Activated CD8-positive, alpha-beta memory T cell treated with anti-CD3 and anti-CD28 coated beads for 1 hour (primary cell): ENCODE measurements at places on chromosomes 12 and 14.

- no peak for DNase-seq
These were observed 213.3 kb upstream of the PWP1 start for GRCh38 chr12:107472308-107472707.

GRCh38 chr12:9742661-9743060, 9.8 kb upstream of the CLECL1 start:
- DNase-seq, result no peak

GRCh38 chr14:100281286-100282082, 24.8 kb downstream of the SLC25A29 start:
- DNase-seq, result no peak

- no peak for DNase-seq
These were observed 87.7 kb downstream of the KCNH5 start for GRCh38 chr14:62957562-62957961.

DNA sequence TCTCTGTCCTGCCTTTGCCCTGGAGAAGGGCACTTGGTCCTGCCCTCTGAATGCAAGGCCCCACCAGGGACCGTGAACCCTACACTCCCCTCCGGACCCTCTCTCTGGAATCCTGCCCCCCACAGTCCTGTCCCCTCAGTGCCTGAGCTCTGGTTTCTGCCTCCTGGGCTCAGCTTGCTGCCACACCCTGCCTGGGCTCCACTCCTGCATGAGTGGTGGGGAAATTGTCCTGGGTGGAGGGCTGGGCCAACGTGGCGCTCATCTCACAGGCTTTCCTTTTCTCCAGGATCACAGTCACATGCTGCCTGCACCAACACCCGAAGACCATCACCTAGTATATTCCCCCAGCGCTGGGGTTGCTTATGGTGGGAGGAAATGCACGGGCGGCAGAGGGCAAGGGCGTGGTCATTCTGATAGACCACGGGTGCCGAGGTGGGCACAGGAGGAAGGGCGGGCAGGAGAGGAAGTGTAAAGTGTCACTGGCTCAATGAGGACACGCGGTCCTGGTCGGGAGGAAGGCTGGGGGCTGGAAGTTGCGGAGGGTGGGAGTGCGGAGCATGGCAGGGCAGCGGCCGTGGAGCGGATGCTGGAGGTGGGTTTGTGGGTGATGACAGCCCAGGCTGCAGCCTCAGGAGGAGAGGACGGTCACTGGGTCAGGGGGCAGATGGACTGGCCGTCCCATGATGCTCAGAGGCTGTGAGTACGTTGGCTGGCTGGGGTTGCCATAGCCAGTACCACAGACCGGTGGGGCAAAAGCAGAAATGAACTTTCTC, 99.5 kb downstream of the KIF26A start:
- no peak for DNase-seq

DNA sequence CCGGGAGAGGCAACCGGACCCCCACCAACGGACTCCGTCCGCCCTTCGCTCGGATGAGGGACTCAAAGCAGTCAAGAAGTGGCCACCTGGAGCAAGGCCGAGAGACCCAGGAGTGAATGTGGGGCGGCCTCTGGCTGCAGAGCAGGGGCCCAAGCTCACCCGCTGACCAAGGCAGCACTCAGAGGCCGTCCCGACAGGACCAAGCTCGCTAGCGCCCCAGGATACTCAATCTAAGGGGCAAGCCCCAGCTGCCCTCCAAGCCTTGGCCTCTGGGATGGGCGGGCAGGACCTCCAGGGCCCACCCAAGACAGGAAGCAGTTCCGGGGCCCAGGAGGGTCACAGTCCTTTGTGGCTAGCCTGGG, 936 bp downstream of the AKT1 start:
- DNase-seq, result no peak

DNA sequence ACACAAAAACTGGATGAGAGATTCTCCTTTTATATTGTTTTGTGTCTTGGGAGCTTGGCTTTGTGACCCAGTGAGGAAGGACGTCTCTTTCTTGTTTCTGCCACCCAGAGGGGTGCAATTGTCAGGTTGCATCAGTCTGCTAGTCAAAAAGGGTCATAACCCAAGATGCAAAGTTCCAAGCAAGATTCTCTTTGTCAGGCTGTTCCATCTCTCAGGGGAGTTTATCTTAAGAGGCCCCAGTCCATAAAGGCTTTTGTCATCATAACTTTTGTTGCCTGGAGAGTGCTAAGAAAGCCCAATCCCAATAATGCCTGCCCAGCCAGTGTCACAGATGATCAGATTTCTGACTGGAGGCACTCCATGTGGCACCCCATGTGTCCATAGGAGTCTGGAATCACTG, 444.9 kb downstream of the TRHDE start:
- DNase-seq, result no peak

DNA sequence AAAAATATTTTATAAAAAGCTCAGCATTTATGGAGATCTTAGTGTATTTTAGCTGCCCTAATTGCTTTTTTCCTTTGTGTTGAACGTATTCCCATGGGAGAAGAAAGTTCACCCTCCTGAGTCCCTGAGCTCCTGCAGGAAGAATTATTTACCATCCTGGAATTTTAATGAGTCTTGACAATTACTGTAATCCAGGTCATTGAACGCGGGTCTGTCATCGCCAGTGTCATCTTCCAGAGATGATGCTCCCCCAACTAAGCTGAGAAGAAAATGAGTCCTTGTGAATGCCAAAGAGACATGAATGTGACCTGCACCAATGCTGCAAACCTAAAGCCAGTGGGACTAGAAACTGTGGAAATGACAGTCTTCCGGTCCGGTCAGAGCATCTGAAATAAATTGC, 129.5 kb downstream of the FBXL14 start:
- no peak for DNase-seq

DNA sequence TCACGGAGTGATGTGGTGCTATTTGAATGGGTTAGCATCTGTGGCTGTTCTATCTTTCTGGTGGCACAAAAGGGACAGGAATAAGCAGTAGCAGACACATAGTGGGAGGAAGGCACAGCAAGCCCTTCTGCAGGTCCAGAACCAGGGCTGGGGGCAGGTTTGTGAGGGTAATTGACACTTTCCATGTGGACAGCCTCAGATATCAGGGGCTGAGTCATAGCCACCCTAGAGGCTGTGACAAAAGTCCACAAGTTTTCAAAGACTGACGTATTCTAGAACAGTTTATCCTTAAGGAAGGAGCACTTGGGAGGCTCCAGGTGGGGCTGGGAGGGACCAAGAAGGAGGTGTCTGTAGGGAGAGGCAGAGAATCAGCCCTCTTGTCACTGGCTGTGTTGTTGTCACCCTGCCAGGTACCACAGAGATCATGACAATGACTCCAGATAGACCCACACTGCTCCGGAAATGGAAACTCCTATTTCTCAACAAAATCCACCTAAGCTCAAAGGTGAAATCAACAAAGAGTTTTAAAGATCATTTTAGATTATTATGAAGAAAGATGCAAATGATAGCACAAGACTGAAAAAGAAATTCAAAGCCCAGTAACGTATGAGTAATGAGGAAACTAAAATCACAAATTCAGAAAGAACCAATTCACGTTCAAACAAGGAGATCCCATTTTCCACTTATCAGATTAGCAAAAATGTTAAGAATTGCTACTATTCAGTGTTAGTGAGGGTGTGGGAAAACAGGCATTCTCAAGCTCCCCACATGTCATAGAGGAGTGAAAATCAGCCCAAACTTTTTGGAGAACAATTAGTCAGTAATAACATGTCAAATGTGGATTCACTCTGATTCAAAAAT, 48.3 kb downstream of the NFKBIA start:
- no peak for DNase-seq

GRCh38 chr14:50113381-50114035, 2.9 kb downstream of the VCPKMT start:
- DNase-seq, result no peak

DNA sequence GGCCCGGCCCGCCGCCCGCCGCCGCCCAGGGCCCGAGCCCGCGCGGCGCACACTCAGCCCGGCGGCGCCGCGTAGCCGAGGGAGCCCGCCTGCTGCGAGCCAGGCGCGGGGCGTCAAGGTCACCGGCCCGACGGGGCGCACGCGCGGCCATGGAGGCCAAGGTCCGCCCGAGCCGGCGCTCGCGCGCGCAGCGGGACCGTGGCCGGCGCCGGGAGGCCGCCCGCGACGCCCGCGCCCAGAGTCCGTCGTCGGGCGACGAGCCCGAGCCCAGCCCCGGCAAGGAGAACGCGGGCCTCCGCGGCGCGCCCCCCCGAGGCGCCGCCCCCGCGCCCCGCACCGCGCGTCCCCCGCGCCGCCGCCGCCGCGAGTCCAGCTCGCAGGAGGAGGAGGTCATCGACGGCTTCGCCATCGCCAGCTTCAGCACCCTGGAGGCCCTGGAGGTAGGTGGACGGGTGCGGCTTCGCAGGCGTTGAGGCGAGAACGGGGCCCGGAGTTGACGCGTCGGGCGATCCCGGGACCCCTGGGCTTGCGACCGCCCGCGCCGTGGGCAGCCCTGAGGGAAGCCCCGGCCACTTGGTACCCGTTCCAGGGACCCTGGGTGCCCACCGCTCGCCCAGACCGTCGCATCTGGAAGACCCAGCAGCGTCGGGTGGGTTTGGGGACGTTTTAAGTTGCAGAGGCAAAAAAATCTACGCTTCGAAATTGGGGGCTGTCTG, 629 bp downstream of the FBRSL1 start:
- DNase-seq, result no peak

DNA sequence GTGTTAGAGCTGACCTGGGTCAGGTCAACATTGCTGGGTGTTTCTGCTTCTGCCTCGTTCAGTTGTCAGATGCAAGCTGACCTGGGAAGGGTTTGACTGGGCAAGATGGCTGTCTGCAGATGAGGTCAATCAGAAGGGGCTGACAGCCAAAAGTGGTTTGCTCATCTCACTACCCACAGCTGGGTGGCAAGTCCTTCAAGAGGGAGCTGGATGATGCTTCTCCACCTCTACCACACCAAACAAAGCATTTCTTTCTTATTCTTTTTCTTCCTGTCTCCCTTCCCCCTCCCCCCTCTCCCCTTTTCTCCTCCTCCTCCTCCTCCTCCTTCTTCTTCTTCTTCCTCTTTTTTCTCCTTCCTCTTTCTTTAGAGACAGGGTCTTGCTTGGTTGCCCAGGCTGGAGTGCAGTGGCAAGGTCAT, 268.2 kb upstream of the PLEKHG7 start:
- no peak for DNase-seq

- DNase-seq, result no peak
These were observed 601 bp downstream of the COX14 start for GRCh38 chr12:50112456-50113218.

DNA sequence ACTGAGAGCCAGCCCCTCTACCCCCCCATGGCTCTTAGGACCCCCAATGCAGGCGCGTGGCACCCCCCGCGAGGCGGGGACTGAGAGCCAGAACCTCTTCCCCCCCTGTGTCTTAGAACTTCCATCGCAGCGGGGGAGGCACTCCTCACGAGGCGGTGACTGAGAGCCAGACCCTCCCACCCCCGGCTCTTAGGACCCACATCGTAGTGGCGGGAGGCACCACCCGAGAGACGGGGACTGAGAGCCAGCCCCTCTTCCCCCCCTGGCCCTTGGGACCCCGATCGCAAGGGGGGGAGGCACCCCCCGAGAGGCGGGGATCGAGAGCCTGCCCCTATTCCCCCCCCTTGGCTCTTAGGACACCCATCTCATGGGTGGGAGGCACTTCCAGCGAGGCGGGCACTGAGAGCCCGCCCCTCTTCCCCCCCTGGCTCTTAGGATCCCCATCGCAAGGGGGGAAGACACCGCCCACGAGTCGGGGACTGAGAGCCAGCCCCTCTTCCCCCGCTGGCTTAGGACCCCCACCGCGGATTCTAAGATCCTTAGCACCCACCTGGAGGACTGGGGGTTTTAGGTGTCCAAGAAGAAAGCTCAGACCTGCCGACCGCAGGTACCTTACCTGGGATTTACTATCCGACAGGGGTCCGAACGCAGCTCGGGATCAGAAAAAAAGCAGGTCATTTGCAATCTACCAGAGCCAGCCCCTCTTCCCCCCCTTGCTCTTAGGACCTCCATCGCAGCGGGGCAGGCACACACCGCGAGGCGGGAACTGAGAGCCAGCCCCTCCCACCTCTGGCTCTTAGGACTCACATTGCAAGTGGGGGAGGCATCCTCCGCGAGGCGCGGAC, 44.9 kb downstream of the DDX11 start:
- no peak for DNase-seq

GRCh38 chr12:72133497-72134055, 138.6 kb upstream of the TRHDE start:
- no peak for DNase-seq

DNA sequence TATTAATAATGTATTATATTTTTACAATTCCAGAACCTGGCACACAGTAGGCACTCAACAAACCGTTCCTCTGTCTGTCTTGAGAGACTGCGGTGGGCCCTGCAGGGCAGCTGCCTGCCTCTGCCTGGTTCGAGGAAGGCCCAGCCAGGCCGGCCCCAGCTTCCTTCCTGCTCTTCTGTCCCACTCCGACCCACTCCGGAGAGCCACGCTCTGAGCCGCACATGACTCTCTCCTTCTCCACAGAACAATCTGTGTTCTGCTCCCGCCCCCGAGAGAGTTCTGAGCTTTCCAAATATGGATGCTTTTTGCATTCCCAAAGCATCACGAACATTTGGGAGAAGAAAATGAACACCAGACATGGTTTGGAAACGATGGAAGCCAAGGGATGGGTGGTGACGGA, 57.3 kb downstream of the TTC7B start:
- DNase-seq, result peak; percentile 0

DNA sequence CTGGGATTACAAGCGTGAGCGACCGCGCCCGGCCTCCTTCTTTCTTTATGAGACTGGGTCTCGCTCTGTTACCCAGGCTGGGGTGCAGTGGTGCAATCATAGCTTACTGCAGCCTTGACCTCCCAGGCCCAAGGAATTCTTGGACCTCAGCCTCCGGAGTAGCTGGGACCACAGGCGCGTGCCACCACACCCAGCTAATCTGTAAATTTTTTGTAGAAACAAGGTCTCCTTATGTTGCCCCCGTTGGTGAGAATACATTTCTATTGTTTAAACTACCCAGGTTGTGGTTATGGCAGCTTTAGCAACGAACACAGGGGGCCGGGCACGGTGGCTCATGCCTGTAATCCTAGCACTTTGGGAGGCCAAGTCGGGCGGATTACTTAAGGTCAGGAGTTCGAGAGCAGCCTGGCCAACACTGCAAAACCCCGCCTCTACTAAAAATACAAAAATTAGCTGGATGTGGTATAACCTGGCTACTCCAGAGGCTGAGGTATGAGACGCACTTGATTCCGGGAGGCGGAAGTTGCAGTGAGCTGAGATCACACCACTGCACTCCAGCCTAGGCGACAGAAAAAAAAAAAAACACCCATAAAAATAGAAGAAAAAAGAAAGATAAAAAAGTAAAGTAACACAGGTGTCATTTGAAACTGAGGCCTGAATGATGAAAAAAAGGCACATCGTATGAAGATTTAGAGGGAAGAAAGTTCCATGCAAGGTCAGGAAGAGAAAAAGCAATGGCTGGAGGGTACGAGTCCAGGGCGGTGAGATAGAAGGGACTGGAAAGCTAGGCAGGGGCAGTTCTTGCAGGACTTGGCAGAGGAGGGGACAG, 977 bp upstream of the TMEM120B start:
- no peak for DNase-seq

DNA sequence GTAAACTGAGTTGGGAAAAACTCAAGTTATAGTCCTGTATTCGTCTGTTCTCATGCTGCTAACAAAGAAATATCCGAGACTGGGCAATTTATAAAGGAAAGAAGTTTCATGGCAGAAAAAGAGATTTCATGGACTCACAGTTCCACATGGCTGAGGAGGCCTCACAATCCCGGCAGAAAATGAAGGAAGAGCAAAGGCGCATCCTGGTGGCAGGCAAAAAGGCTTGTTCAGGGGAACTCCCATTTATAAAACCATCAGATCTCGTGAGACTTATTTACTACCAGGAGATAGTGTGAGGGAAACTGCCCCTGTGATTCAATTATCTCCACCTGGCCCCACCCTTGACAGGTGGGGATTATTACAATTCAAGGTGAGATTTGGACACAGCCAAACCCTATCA, 292.6 kb upstream of the SYT1 start:
- DNase-seq, result no peak

- no peak for DNase-seq
These were observed 106.4 kb downstream of the SLC25A47 start for GRCh38 chr14:100429537-100429936.
